ENCODE measurements at places on chromosomes 16 and 17.
A peak's percentile ranks its signal among the peaks of the same experiment; 100 is the strongest.

DNA sequence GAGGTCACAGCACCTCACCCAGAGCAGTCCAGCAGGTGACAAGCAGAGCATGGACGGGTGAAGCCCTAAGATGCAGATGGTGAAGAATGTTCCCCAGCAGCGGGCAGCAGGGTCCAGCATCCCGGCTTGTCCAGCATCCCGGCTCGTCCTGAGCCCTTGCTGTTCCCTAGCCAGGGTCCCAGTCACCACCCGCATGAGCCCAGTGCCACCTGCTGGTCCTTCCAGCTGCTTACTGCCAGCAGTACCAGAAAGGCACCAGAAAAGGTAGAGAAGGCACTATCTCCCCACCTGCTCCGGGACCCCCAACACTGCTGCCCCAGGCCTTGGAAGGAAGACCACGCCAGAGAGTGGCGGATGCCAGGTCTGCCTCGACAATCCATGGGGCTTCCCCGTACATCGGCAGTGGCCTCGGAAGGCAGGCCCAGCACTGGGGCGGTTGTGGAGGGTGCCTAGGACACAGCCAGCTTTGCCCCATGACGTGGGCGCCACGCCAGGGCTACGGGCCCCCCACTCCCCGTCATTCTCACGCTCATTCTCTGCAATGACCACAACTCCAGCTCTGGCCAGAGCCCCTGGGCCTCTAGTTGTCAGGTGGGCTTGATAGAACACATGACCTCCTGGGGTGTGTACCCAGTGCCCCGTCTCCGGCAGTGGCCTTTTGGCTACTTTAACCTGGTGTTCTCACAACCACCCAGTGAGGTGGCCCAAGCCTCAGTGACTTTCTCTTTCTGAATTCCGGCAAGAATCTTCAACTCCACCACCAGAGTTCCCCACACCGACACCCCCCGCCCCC, 1.4 kb downstream of the CENPX start:
- peak; percentile 58 for DNase-seq

- no peak for DNase-seq
These were observed 8.3 kb downstream of the SLC7A6 start for GRCh38 chr16:68272507-68273209.

DNA sequence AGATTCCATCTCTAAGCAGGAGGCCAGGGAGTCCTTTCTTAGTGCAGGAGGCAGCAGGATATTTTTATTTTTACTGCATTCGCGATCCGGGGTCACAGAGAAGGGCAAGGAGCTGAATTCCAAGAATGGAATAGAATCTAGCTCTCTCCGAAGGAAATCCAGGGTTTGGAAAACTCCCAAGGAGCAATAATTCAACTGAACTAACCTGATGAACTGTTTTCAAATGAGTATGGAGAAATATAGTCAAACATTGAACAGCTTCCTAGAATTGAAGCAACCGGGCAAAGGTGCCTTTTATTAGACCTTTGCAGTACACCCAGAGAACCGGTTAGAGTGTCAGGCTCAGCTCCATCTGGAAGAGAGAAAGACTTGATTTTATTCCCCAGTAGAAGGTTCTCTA, 120.7 kb upstream of the MAF start:
- DNase-seq = no peak

- no peak for DNase-seq
These were observed 339.1 kb upstream of the RBFOX1 start for GRCh38 chr16:6993544-6993943.

DNA sequence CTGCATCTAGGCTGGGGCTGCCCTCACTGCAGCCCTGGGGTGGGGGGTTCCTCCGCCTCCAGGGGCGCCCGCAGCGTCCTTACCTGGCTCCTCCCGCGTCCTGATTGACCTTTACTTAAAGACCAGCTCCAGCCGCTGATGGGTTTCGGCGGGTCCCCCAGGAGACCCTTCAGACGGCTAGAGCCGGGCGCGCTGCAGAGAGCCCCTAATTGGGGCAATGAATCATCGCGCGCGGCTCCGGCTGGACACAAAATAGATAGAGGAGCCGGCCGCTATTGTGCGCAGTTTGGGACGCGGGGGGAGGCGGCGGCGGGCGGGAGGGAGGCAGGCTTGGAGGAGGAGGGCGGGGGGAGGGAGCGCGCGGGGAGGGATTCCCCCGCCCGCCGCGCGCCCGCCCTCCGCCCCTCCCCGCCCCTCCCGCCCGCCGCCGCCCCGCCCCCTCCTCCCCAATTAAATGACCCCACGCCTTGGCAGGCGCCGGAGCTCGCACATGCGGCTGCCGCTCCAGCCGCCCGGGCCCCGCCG, 56.5 kb upstream of the CIBAR2 start:
- DNase-seq = no peak

DNA sequence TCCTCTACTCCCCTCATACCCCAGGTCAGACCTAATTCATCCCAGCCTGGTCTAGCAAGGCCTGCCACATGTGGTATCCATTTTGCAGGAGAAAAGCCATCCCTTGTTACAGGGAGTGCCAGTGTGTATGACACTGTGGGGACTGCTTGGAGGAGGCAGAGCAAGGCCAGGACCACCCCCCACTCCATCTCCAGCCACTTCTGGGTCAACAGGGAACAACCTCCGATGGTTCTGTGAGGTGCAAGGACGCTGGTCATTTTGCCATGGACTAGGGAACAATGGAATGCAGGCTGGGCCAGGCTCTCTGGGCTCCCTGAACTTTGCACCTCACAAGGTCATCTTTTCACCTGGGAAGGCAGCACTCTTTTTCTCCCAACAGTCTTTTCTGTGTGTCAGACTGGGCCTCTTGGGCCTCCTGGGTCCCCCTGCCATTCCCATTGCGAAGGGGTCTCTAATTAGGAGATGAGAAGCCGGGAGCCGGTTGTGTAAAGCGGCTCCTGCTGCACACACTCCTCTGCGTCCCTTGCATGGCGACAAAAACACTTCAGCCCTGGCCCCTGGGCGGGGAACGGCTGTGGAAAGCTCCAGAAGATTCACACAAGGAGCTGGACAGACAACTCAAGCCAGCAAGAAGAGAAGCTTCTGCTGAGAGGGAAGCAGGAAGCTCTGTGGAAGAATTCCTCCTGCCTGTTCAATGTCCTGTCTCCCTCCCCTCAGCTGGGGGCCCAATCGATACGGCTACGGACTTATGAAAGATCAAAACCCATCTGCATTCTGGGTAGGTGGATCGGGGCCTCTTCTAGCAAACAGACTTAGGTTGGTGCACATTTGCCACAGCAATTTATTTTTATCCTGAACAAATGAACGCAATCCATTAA, 38.5 kb upstream of the MTSS2 start:
- DNase-seq = no peak

DNA sequence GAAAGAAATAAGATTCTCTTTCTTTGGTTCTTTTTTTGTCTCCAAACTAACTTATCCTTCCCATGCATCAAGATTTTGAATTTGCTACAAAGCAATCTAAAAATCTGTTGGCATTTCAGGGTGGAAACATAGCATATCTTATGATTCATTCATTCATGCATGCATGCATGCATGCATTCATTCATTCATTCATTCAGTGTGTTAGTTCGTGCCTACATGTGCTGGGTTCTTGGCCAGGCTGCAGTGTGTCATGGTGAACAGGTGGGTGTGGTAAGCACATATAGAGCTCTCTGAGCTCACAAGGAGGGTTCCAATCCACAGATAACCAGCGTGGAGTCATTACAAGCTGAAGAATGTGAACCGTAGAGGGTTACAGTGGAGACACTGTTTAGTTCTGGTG, 410.4 kb downstream of the CPPED1 start:
- DNase-seq = no peak

GRCh38 chr16:79282806-79283205, 317.7 kb downstream of the MAF start:
- DNase-seq = no peak

GRCh38 chr16:104928-105327, 26.9 kb downstream of the MPG start:
- no peak for DNase-seq

DNA sequence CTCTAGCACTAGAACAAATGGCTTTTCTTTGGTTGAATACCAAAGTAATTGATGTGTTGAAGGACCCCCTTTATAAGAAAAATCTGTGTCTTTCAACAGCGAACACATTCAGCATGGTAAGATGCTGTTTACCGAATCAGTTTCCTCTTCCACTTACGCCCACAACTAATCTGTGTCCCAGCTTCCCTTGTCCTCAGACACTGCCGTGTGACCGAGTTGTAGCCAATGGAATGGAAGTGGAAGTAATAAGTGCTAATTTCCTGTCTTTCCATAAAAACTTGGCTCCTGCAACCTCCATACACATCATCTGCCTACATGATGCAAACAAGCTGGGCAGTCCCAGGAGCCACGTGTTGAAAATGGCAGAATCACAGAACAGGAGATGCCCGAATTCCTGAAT, 10.4 kb downstream of the CDIPT start:
- DNase-seq = no peak

- DNase-seq = no peak
These were observed 148.9 kb downstream of the TOX3 start for GRCh38 chr16:52398021-52398420.

GRCh38 chr17:41563607-41564170, 8.2 kb downstream of the KRT9 start:
- no peak for DNase-seq

- no peak for DNase-seq
These were observed 605.8 kb upstream of the CDH11 start for GRCh38 chr16:65727534-65728137.

GRCh38 chr17:43467981-43468581, 15.7 kb upstream of the DHX8 start:
- no peak for DNase-seq

GRCh38 chr16:12551946-12552345, 251.7 kb downstream of the CPPED1 start:
- DNase-seq = no peak

DNA sequence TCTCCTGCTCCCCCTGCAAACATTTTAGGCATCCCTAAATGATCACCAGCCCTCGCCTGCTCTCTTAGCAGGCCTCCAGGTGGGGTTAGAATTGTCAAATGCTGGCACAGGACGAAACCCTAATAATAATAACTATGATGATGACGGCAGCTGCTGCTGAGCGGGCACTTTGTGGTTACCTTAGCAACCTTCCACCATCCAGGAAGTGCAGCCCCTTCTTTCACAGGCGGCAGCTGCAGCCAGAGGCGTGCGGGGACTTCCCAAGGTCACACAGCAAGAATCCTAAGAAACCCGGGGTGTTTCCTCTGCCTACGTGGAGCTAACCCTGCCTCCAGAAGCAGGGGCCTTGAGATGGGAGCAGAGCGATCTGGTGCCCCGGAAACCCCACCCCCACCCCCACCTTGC, 22.4 kb upstream of the EIF1 start:
- DNase-seq = no peak

- DNase-seq = no peak
These were observed 37.7 kb downstream of the XYLT1 start for GRCh38 chr16:17432901-17433576.

- no peak for DNase-seq
These were observed 44.9 kb downstream of the ABCA5 start for GRCh38 chr17:69282002-69282401.

DNA sequence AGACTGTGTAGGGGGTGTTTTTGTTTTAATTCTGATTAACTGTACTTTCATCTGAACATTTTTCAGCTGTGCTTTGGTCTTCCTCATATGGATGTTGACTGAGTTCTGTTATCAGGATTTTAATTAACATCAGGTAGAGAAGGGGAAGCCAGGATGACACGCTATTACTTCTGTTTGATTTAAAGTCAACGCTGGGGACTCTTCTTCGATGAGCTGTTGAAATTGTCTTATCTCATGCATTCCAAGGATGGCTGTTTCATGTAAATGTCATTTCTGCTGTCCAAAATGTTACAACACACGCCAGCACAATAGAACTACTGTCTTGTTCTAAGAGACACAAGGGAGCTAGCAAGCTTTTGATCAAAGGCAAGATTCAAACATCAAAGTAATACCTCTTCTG, 263.3 kb upstream of the CDH5 start:
- DNase-seq = no peak

- DNase-seq = no peak
These were observed 16.5 kb upstream of the CLEC3A start for GRCh38 chr16:78005881-78006280.

- no peak for DNase-seq
These were observed 18.8 kb upstream of the ZNF423 start for GRCh38 chr16:49874613-49875237.

GRCh38 chr17:65797101-65797500, 235.7 kb upstream of the AXIN2 start:
- no peak for DNase-seq

DNA sequence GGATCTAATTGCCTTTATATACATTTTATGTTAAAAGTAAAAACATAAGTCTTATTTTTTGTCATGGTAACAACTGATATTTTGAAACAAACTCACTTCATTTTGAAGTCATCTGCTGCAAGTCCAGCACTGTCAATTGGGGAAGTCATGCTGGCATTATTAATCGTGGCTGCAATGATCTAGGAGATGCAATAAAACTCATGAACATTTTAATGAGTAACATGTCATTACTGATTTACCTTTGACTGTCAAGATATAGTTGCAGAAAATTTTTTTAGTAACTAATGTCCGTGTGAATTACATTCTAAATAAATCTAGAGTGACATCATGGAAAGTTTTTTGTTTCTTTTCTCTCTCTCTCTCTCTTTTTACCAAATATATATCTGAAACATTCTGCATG, 17.3 kb upstream of the KRT24 start:
- no peak for DNase-seq

- no peak for DNase-seq
These were observed 9.1 kb upstream of the MMD start for GRCh38 chr17:55430541-55431288.

- DNase-seq = peak; percentile 81
These were observed 43.5 kb upstream of the KLHDC4 start for GRCh38 chr16:87809150-87809902.

DNA sequence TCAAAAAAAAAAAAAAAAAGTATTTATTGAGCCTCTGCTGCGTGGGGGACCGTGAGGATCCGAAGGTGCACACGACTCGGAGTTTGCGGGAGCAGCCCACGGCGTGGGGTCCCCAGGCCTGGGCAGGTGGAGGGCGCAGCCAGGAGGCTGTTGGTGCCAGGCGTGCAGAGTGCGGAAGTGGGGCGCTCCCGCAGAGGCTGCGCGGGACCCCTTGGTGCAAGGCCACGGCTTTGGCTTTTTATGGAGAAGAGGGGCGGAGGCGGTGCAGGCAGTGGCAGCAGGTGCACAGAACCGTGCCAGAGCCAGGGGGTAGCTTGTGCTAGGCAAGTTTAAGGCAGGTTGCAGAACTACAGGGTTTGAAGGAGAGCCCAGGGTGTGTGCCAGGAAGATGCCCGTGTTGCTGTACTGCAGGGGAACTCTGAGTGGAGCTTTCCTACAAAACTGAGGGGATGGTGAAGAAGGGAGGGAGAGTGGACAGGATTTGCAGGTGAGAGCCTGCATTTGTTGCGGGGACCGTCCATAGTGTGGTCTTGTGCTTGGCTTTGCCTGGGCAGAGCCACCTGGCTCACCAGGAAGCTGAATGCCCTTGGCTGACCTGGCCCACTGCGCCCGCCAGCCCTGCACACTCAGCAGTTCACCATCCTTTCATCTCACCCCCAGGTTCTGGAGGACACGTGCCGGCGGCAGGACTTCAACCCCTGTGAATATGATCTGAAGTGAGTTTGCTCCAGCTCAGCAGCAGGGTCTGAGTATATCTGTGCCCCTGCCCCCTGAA, 1.3 kb downstream of the ASPSCR1 start:
- no peak for DNase-seq

- no peak for DNase-seq
These were observed 16.3 kb downstream of the CTRB1 start for GRCh38 chr16:75234856-75235696.

- no peak for DNase-seq
These were observed 209.0 kb downstream of the RGS9 start for GRCh38 chr17:65346166-65346565.

GRCh38 chr17:18950346-18950745, 1.6 kb upstream of the SLC5A10 start:
- no peak for DNase-seq

- no peak for DNase-seq
These were observed 17.3 kb upstream of the ERCC4 start for GRCh38 chr16:13902677-13903076.
